Activated CD4-positive, alpha-beta T cell treated with anti-CD3 and anti-CD28 coated beads for 36 hours (primary cell): ENCODE measurements at places on chromosomes 11 and 22. TPM values are rescaled to one million over a fixed set of nuclear protein-coding genes. Genes with fewer than 3 reads are reported as not detected.

GRCh38 chr11:19664886-19665548 lies 47.6 kb upstream of the NAV2 start:
- no peak for DNase-seq
- H3K4me3 ChIP-seq: no peak overlapping the region
- H3K36me3 ChIP-seq: no peaks in the 10 kb centered on the region
- no peak overlapping the region for H3K27ac ChIP-seq
- H3K4me1 ChIP-seq: peaks cover 2% of the 10 kb centered on the region

GRCh38 chr11:15905366-15906104 lies 450.8 kb downstream of the SOX6 start:
- no peaks in the 10 kb centered on the region for H3K36me3 ChIP-seq
- DNase-seq: no peak
- H3K4me3 ChIP-seq: no peak overlapping the region
- no peaks in the 10 kb centered on the region for H3K27me3 ChIP-seq
- H3K27ac ChIP-seq: no peak overlapping the region

GRCh38 chr22:35537232-35537631 lies 3.4 kb upstream of the RASD2 start:
- no peaks in the 10 kb centered on the region for H3K36me3 ChIP-seq
- H3K4me3 ChIP-seq: no peak overlapping the region
- peaks cover 3% of the 10 kb centered on the region for H3K4me1 ChIP-seq
- H3K27me3 ChIP-seq: peaks cover 18% of the 10 kb centered on the region
- no peak overlapping the region for H3K27ac ChIP-seq

GRCh38 chr11:34149274-34149673 lies 43.8 kb downstream of the NAT10 start:
- no peaks in the 10 kb centered on the region for H3K27me3 ChIP-seq
- no peak overlapping the region for H3K4me3 ChIP-seq
- H3K36me3 ChIP-seq: peaks cover 49% of the 10 kb centered on the region

DNA sequence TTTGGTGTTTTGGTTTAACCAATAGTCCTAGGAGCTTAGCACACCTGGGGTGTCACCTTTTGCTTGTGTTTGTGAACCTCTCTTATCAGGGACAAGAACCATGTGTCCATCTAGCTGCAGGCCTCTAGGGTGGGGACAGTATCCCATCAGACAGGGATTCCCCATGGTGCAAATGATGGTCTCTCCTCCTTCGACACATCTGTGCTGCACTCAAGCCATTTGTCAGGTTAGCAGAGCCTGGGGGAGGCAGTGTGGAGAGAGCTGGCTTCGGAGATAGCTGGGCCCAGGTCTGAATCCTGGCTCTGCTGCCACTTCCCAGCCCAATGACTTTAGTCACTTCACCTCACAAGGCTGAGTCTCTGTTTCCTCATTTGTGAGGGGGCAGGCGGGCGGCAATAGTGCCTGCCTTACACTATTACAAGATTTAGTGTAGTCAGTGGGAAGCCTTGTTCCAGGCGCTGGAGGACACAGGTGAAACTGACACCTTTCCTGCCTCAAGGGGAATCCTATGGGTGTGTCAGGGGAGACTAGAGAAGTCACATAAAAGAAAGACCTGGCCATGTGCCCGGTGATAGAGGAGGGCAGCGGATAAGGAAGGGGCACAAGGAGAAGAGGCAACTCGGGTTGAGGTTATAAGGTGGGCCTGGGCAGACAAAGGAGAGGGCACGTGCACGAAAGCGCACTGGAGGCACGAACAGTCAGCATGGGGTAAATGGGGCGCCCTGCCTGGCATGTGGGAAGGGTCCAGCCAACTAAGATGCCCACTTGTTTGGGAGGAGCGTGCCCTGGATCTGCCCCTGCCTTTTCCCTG lies 12.6 kb downstream of the KLHL35 start:
- no peaks in the 10 kb centered on the region for H3K27me3 ChIP-seq
- DNase-seq: no peak
- no peaks in the 10 kb centered on the region for H3K4me1 ChIP-seq
- H3K27ac ChIP-seq: no peak overlapping the region
- H3K4me3 ChIP-seq: no peak overlapping the region

- no peak overlapping the region for H3K4me3 ChIP-seq
- DNase-seq: no peak
- H3K27ac ChIP-seq: no peak overlapping the region
- H3K36me3 ChIP-seq: no peaks in the 10 kb centered on the region
- no peaks in the 10 kb centered on the region for H3K27me3 ChIP-seq
Observed at GRCh38 chr11:108561535-108561991, 32.0 kb downstream of the EXPH5 start.

DNA sequence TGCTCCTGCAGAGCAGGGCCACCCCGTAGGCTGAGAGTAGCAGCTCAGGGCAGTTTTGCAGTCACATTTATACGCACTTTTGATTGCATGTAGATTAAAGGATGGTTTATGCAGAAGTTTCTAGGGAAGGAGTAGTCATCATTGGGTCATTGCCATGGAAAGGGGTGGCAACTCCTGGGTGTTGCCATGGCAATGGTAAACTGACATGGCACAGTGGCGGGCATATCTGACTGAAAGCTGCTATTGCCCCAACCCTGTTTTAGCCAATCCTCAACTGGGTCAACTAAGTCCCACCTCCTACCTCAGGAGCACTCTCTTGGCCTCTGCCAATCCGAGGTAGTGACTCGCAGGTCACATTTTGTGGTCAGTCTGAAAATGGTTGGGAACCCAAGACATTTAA lies 2.4 kb upstream of the ARSA start:
- H3K4me3 ChIP-seq: no peak overlapping the region
- H3K27me3 ChIP-seq: no peaks in the 10 kb centered on the region
- no peak for DNase-seq
- H3K27ac ChIP-seq: no peak overlapping the region

DNA sequence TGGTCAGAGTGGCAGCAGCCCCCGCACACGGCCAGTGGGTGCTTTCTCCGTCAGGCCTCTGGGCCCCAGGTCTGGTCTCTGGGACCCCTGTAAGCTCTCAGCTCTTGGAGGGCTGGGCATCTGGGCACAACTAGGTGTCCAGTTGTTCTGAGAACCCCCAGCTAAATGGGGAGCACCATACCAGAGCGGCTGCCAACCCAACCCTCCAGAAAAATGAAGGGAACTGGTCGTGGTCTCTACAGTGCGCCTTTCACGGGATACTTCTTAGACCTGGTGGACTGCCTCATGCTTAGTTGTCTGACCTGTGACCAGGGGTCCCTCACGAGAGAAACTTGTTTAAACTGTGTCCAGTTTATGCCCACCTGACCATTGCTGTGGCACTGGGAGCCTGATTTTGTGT lies 104.9 kb downstream of the BCR start:
- no peaks in the 10 kb centered on the region for H3K27me3 ChIP-seq
- DNase-seq: no peak
- no peak overlapping the region for H3K27ac ChIP-seq
- H3K4me3 ChIP-seq: no peak overlapping the region
- H3K36me3 ChIP-seq: peaks cover 6% of the 10 kb centered on the region
- H3K4me1 ChIP-seq: peaks cover 8% of the 10 kb centered on the region

GRCh38 chr11:117809236-117810055 lies 12.4 kb upstream of the DSCAML1 start:
- peak; percentile 81 for DNase-seq
- H3K36me3 ChIP-seq: no peaks in the 10 kb centered on the region
- H3K4me3 ChIP-seq: peak overlapping the region; percentile 2
- H3K4me1 ChIP-seq: peaks cover 21% of the 10 kb centered on the region
- peaks cover 3% of the 10 kb centered on the region for H3K27me3 ChIP-seq
- peak overlapping the region; percentile 8 for H3K27ac ChIP-seq

- peaks cover 19% of the 10 kb centered on the region for H3K36me3 ChIP-seq
- H3K27me3 ChIP-seq: no peaks in the 10 kb centered on the region
- DNase-seq: peak; percentile 33
Observed at GRCh38 chr22:26429458-26430286, 612 bp downstream of the ASPHD2 start.

GRCh38 chr11:93603225-93604007 lies 58.1 kb upstream of the CEP295 start:
- no peak overlapping the region for H3K4me3 ChIP-seq
- no peak overlapping the region for H3K27ac ChIP-seq
- DNase-seq: no peak

DNA sequence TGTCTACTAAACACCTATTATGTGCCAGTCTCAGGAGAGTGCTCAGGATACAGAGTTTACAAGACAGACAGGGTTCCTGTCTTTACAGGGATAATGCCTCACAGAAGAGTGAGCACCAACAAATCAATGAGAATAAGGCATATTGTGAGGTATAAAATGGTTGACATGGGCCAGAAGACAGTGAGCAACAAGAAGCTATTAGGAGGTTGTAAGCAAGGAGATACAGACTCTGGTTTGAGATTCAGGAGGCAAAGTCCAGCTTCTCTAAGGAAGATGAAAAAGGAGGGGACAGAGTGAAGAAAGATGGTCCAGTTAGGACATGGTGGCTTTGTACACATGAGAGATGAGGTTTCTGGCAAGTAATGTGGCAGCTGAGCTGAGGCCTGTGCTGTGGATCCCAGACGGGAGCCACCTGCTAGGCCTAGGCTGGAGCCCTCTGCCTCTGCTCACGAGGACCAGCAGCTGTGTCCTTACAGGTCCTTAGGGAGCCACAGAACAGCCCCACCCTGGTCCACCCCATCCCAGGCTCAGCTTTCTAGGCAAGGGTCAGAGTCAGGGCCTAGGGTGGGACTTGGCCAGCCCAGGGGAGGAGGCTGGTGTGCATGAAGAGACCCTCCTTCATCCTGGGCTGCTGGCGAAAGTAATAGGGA lies 110.5 kb downstream of the ZNF280B start:
- no peaks in the 10 kb centered on the region for H3K4me1 ChIP-seq
- H3K27ac ChIP-seq: no peak overlapping the region
- peaks cover 2% of the 10 kb centered on the region for H3K27me3 ChIP-seq
- H3K36me3 ChIP-seq: no peaks in the 10 kb centered on the region
- no peak for DNase-seq

The WNT11 gene
- not detected for total RNA-seq

The CEND1 gene
- 1.1 TPM for total RNA-seq

The TPBGL gene
- total RNA-seq: 0.18 TPM

The VPREB1 gene
- not detected for total RNA-seq

The PANX2 gene
- total RNA-seq: 2.2 TPM

The SCN4B gene
- 0.26 TPM for total RNA-seq

The MRPL23 gene
- 137 TPM for total RNA-seq

The CCDC82 gene
- 32.1 TPM for total RNA-seq

The KCNJ11 gene
- total RNA-seq: 0.23 TPM
